ENCODE measurements at places on chromosomes 4 and X.

- peak; percentile 78 for DNase-seq
Observed at GRCh38 chr4:146472404-146472803, 49.3 kb downstream of the SLC10A7 start.

DNA sequence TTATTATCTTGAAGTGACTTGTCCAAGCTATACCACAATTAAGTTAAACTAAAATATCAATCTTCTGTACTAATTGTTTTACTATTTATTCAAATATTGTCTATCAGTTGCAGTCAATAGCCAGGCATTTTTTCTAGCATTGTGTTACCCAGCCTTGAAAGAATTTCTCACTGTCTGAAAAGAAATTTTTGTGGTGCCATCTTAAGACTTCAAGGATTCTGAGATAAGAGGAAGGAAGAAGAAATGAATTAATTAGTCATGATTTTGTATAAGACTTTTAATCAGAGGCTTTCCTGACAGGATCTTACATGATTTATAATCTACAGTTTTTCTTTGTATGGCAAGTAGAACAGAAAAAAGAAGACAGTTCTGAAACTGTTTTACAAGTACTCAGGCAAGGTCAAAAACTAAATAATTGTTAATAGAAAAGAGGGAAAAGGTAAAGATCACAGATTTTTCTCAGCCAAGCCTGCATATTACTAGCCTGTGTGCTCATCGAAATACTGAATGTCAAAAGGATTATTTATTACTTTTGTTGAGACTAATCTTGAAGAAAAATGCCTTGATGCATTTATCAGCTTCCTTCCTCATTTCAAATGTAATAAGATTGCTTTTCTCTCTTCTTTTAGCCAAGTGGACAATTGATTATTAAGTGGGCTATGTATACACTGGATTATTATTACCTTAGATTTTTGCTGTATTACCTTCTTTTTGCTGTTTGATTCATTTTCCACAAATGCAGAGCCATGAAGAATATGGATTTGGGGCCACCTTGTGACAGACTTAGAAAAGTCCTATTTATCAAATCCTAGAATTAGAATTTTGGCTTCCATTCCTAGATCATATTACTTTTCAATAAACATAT lies 53.8 kb downstream of the CXCL1 start:
- peak; percentile 4 for DNase-seq

DNA sequence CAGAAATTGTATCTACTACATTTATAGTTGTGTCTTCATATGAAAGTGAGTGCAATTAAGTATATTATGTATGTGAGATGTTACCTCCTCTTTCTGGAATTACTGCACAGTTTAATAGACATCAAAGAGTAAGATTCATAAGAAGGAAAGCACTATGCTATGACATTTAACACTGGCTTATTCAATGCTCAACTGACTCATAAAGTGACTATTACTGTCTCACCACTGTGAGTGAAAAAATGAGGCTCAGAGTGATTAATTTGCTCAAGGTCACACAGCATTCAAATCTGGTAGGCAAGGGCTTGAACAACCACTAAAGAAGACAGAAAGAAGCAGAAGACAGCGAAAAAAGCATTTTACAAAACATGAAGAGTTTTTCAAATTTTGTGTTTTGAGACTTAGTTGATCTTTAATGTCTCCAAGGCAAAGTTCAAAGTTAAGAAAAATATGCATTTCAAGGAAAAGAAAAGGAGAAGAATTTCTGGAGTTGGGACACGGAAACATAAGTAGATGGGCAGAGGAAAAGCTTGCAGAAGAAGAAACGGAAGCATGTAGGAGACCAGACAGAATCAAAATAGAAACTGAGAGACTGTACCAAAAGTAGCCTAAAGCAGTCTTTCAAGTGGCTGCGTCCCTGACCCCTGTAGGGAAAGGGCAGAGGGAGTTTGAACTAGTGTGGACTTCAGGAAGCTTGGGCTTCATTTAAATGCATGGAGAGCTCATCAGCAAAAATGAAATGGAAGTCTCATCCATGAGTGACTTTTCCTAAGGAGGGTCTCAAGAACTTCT lies 66.3 kb downstream of the KCNIP4 start:
- DNase-seq, result no peak

DNA sequence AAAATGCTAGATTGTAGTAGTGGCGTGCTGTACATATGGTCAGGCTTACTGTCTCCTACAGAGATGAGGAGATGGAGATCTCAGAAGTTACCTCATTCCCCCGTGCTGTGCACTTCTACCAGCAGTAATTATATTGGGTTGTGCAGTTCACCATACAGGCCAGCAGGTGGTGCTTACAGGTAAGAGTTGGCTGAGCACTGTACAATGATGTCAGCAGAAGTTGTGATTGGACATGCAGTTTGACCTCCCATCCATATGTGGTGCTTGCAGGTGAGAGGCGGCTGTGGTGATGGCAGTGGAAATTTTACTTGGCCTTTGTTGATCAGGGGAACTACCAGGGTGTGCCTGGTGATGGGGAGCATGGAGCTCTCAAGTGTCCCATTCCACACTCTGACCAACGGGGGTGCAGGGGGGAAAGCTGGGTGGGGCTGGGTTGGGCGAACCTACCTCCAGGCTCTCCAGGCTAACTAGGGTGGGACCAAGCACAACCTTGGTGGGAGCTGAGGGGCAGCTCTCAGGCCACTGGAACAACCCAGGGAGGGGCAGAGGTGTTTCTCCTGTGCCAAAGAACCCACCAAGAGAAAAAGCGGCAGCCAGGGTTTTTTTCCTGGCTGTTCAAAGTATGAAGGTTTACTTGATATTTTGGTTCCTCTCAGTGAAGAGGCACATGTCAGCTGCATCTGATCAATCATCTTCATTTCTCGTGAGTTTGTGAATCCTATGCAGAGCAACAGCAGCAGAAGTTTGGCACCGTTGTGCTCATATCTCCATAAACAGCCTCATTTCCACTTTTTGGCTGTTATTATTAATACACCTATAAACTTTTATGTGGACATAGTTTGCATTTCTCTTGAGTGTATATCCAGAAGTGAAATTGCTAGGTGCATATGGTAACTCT lies 73.8 kb upstream of the FREM3 start:
- DNase-seq, result peak; percentile 54

GRCh38 chr4:17578482-17578891 lies 1.5 kb downstream of the LAP3 start:
- DNase-seq, result no peak

GRCh38 chr4:104490770-104491480 lies 3.8 kb downstream of the CXXC4 start:
- peak; percentile 90 for DNase-seq

DNA sequence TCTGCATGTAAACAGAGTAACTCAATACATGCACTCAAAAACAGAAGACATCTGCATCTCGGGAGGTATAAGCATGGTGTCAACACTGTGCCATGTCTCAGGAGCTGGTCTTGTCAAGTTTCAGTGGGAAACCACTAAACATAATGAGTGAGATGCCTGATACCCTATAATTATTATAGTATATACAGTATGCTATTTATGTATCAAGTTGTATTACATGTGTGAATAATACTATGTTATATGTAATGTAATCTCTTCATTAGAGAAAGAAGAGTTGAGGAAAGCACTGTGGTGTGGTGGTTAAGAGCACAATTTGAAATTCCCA lies 2.5 kb downstream of the PPBP start:
- DNase-seq, result no peak

DNA sequence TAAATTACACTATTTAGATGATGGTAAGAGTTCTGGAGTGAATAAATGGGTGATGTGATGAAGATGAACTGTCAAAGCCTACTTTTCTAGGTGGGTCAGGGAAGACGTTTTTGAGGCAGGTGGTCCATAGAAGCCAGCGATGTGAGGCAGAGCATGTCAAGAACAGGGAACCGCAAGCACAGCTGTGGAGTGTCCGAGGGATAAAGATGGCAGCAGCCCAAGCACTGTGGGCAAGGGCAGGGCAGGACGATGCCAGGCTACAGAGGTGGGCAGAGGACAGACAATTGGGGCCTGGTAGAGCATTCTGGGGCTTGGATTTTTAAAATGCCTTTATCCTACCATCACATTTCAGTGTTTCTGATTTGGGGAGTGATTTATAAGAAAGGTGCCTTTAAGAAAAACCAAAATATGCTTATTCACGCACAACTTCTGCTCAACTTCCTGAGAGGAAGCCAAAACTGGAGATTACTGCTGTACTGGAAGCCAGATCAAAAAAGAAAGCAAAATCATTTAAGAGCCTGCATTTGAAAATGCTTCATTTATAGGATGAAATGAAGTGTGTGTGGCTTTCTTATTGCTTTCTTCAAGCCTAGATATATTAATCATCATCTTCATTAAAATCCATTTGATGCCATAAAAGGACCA lies 119.0 kb upstream of the WDR17 start:
- DNase-seq, result no peak

GRCh38 chrX:56572975-56573374 lies 9.5 kb downstream of the UBQLN2 start:
- DNase-seq, result no peak

DNA sequence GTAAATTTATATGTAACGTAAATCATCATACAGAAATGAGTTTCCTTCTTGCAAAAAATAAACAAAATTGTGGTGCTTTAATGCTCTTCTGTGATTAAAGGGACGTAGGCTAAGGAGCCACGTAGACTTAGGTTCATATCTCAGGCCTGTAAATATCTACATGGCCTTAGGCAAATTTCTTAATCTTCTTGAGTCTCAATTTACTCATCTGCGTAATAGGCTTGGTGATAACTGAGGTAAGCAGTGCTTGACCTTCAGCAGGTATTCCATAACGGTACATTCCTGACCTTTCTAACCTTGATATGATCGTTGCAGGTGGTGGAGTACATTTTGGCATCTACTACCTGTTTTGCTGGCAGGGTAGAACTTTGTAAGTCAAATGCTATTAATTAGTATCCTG lies 65.2 kb upstream of the TLR3 start:
- no peak for DNase-seq

GRCh38 chr4:142752202-142752786 lies 93.8 kb downstream of the INPP4B start:
- no peak for DNase-seq

GRCh38 chr4:10028910-10029309 lies 7.6 kb upstream of the SLC2A9 start:
- no peak for DNase-seq

GRCh38 chr4:94390804-94391410 lies 48.3 kb upstream of the HPGDS start:
- peak; percentile 21 for DNase-seq

DNA sequence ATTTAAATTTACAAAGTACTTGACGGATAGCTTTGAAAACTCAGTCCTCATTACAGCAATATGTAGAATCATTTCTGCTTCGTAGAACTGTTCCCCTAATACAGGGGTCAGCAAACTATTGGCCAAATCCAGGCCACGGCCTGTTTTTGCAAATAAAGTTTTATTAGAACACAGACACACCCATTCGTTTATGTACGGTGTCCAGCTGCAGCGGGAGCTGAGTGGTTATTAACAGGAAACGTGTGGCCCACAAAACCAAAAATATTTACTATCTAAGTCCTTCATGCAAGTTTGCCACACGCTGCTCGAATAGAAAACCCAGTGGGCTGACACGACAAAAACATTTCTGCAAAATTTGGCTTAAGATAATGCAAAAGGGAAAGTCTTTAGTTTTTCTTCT lies 146.5 kb downstream of the AFAP1 start:
- no peak for DNase-seq

GRCh38 chrX:119482481-119483480 lies 14.5 kb downstream of the SLC25A5 start:
- DNase-seq, result peak; percentile 40
